PC-9 (cell line): ENCODE measurements at places on chromosomes 16 and 17. TPM values are rescaled to one million over a fixed set of nuclear protein-coding genes. Genes with fewer than 3 reads are reported as not detected.

- DNase-seq = no peak
These were observed 351.1 kb downstream of the KCNJ2 start for GRCh38 chr17:70520447-70520846.

Gene TP53TG3B
- total RNA-seq = not detected in 2 replicates

DNA sequence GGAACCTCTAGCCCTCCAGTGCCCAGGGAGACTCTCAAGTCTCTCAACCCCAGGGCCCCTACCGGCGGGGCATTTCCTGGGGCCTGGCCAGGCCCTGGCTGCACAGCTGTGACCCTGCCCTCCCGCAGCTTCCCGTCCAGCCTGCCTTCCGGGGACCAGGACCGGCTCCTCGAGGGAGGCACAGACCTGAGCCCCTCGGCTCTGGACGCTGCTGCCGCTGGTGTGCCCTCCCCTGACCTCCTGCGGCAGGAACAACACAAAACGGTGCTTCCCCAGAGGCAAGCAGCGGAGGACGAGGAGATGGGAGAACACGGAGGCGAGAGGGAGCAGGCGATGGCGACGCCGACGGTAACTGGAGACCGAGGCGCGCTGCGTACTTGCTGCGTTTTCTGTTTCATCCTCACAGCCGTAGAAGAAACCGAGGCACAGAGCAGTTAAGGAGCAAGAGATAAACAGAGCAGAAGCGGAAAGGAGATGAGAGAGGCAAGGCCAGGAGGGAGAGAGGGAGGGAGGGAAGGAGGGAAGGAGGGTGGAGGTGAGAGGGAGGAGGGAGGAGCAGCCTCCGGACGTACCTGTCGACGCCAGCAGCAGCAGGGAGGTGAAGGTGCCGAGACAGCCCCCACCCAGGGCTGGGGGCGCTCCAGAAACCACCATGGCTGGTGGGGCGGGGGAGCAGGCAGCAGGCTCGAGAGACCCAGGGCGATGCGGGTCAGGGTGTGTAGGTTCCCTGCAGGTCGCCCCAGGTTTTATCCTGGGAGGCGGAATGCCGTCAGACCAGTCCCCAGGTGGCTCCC lies at the start of gene PRSS22:
TSS of gene PRSS22 (minus strand) at position 720 of the 794 bp plus-strand sequence. CDS start at position 654, 66 bp downstream.
- peak; percentile 98 for DNase-seq

GRCh38 chr17:41406205-41406604 lies 8.8 kb upstream of the KRT31 start:
- peak; percentile 59 for DNase-seq

GRCh38 chr16:728131-728889 lies 1.4 kb downstream of the HAGHL start:
- peak; percentile 87 for DNase-seq

Gene SEPTIN1
- 6.7 and 7.6 TPM in 2 replicates for total RNA-seq

GRCh38 chr17:2435181-2435741 lies 34.4 kb upstream of the MNT start:
- DNase-seq = no peak

DNA sequence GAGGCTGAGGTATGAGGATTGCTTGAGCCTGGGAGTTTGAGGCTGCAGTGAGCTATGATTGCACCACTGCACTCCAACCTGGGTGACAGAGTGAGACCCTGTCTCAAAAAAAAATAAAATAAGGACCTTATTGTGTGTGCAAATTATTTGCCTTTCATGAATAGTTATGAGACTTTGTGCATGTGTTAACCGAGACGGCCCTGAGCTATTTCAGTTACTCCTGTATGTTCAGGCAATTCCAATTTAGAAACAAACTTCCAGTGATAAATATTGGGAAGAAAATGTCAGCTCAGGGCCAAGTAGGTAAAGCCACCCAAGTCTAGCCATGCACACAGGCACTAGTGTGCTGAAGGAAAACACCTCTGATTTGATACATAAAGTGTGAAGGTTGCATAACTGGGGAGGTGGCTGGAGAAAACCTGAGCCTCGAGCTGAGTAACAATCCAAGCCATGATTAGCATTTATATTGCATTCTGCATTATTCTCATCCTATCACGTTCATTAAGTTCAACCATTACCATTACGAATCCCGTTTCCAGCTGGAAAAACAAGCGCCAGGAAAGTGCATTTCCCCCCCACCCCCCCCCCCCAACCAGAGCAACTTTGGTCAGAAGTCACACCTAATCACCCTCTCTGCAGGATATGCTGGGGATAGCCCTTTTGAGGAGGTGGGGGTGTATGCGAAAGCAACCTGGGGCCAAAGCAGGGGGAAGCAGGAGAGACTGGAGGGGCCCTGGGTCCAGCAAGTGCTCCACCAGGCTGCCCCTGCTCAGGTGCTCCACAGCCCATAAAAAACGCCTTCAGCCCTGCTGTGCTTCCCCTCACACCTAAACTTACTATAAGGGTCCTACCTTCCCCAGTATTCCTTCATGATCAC lies 18.6 kb upstream of the ENDOV start:
- no peak for DNase-seq

- no peak for DNase-seq
These were observed 27.3 kb downstream of the RNF213 start for GRCh38 chr17:80287806-80288567.

DNA sequence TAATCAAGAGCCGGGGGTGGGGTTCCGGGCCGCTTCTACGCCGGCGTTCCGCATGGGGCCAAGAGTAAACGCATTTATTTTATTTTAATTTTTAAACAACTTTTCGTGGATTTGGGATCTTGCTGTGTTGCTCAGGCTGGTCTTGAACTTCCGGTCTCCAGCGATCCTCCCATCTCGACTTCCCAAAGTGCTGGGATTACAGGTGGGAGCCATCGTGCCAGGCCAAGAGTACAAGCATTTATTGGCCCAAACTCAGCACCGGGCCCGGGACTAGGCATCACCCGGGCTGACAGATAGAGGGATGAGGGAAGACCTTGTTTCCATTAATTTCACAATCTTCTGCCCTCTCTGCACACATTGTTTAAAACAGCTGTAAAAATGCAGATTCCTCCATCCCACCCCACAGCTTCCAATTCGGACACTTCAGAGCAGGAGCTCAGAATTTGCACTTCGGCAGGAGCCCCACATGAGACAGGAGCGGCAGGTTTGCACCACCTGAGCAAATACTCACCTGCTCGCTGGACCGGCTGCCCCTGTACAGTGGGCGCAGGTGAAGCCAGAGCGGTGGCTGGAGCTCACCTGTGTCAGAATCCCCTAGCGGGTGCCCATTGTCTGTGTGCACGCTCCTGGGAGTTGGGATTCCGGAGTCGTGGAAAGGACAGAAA lies 663 bp upstream of the GINS2 start:
- peak; percentile 9 for DNase-seq
